ENCODE measurements at places on chromosomes 16 and 17. TPM values are rescaled to one million over a fixed set of nuclear protein-coding genes. Genes with fewer than 3 reads are reported as not detected.

Gene DGKE
- total RNA-seq, result 11.4 TPM

Gene TTLL6
- not detected for total RNA-seq

Gene PRSS36
- total RNA-seq, result 1.5 TPM

Gene TVP23A
- not detected for total RNA-seq

Gene MILR1
- total RNA-seq, result 2.9 TPM

Gene HOXB4
- total RNA-seq, result 4.6 TPM

Gene SECTM1
- total RNA-seq, result 0.65 TPM

Gene TNFRSF17
- not detected for total RNA-seq

Gene PYY
- total RNA-seq, result not detected

Gene SPN
- total RNA-seq, result not detected

Measured in epithelial cell of umbilical artery (primary cell).